ENCODE measurements at places on chromosomes 1 and 21.

- DNase-seq: no peak
Measured at GRCh38 chr1:116873680-116874271, 35.9 kb upstream of the PTGFRN start.

GRCh38 chr1:157819896-157820295, at the start of gene FCRL1:
Gene FCRL1 (minus strand): TSS chr1:157820120. CDS start chr1:157820037, 83 bp downstream.
- DNase-seq: no peak

DNA sequence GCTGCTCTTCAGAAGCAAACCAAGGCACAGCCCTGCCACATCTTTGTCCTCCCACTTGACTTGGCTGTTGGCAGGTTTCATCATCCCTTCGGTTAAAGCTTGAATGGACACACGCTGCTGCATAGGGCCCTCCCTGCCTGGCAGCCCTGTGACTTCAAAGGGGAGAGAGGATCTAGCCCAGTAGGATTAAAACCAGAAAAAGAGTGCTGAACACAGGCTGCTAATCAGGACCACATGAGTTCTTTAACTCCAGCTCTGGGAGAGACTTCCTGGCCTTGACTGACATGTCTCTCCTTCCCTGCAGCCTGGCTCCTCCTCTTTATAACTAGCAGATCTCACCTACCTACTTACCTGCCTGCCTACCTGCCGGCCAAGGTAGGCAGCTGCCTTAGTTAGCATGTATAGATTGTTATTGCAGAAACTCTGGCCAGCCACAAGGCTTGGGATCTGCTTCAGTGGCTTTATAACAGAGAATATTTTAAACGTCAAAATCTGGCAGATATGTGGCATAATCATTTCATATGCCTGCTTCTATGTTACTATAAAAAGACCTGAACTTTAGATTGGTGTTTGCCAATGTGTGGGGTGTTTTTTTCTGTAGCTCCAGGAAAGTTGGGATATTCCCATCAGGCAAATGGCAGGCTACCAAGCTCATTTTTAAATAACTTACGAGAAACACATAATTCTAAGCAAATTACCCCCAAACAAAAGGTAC, 49.4 kb downstream of the ERG start:
- DNase-seq: no peak

DNA sequence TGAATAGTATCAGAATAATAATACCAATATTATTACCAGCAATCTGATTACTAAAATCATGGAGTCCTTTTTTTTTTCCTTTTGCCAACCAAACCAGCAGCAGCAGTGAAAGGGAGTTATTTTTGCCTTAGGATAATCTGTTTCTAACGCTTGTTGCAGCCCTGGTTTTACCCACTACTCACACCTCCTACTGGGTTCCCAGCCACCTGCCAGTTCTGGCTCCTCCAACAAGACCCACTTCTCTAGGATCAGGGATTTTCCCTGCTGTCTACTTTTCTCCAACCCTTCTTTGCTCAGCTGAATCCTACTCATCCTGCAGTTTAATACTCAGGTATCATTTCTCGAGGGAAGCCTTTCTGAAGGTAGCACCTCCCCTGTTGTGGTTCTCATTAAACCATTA, 96.8 kb upstream of the BCAR3 start:
- DNase-seq: no peak

GRCh38 chr1:193310564-193310963, 124.2 kb upstream of the B3GALT2 start:
- no peak for DNase-seq

GRCh38 chr1:171896936-171897703, 55.8 kb downstream of the DNM3 start:
- no peak for DNase-seq
